Daoy (cell line): ENCODE measurements at places on chromosomes 16 and 17.
A peak's percentile ranks its signal among the peaks of the same experiment; 100 is the strongest.

- DNase-seq: peak; percentile 74
These were observed 10.6 kb downstream of the MYH3 start for GRCh38 chr17:10646392-10646990.

- DNase-seq: no peak
These were observed 33.4 kb downstream of the RBFOX1 start for GRCh38 chr16:7366041-7366440.

DNA sequence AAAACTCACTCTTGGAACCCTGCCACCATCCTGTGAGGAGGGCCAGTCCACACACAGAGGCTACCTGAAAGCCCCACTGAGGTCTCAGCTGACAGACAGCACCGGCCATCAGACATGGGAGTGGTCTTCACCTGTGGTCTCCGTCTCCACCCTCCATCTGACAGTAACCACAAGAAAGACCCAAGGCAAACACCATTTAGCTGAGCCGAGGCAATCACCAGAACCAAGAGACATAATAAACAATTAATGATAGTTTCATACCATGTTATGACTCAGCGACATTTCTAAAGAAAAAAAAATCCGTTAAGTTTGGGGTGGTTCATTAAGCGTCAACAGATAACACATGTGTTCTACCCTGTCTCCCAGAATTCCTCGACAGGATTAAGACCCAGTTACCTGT is 6.1 kb upstream of the EVPLL start:
- DNase-seq: no peak

- DNase-seq: no peak
These were observed 12.7 kb downstream of the WFIKKN2 start for GRCh38 chr17:50848039-50848438.

DNA sequence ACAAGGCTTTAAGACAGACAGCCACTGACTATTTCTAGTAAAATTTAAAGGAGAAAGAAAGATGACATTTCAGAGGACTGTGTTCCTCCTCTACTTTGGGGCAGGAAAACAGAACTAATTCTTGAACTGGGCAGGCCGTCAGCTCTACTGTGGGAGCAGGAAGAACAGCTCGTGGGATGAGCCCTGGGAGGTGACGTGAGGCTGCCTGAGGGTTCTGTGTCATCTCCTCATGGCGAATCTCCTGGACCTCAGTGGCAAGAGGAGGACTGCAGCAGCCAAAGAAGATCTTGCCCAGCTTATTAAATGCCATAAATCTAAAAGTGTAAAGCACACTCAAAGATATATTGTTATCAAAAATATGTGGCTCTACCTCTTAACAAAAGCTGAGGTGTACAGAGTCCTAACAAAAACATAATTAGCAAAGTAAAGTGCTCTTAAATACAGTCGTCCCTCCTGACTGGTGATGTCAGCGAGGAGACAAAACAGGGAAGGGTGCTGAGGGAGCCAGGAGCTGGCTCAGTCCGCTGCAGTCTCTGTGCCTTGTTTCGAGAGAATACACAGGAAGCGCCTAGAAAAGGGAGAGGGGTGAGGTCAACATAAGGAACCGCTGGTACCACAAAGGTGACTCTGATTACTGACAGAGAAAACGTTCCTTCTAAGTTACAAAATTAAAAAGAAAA is 58.0 kb downstream of the CREBBP start:
- DNase-seq: peak; percentile 51

DNA sequence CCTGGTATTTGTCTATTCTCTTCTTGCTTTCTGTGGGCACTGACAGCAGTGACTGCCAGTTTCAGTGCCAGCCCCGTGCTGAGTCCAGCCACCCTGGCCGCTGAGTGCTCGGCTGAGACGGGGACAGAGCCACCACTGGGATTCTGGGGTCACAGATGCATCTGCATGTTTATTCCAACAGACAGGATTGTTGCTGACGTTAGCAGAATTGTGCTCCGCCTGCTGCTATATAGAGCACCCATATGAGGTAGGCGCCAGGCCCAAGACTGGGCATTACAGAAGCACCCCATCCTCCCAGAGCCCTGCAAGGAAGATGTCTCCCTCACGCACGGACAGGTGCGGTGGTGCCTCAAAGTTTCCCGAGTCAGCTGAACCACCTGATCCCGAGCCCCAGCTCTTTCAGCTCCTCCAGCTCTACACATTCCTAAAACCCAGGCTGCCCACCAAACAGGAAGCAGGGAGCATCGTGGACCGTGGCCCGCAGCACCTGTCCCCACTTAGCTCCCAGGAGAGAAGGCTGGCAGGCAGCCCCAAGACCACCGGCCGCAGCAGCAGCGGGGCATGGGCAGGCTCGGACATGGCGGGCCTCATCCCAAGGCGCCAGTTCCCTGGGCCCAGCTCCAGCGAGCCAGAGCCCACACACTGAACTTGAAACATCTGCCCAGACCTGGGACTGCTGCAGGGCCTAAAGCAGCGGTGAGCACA is 44.9 kb upstream of the RASD1 start:
- DNase-seq: no peak

GRCh38 chr17:21177401-21177800 is 36.6 kb downstream of the TMEM11 start:
- no peak for DNase-seq
